BJ (cell line): ENCODE measurements at places on chromosomes 1 and 21.

GRCh38 chr1:167168424-167168823 is 52.3 kb upstream of the POU2F1 start:
- DNase-seq: no peak

GRCh38 chr21:34511787-34512455 is at the start of gene KCNE1:
Gene KCNE1, minus strand, starts transcription at chr21:34512210. Its CDS starts 62,576 bp downstream, at chr21:34449634.
- no peak for DNase-seq

DNA sequence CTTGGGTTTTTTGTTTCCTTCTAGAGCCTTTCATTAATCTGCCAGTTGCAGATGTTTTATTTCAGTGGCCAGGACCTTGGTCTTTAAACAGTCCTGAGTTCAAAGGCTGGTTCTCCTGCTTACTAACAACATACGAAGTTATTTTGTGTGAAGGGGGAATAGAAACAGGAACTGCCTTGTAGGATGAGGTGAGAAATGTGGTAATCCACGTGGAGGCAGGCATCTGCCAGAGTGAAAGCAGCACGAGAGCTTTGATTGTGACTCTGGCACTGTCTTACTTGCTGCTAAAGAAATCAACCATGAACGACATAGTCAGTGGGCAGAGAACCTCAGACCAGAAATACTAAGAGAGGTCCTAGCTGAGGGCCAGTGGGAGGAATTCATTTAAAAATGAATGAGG is 30.4 kb downstream of the TMEM63A start:
- DNase-seq: no peak

- DNase-seq: no peak
Measured at GRCh38 chr1:226666692-226667091, 72.4 kb downstream of the ITPKB start.

DNA sequence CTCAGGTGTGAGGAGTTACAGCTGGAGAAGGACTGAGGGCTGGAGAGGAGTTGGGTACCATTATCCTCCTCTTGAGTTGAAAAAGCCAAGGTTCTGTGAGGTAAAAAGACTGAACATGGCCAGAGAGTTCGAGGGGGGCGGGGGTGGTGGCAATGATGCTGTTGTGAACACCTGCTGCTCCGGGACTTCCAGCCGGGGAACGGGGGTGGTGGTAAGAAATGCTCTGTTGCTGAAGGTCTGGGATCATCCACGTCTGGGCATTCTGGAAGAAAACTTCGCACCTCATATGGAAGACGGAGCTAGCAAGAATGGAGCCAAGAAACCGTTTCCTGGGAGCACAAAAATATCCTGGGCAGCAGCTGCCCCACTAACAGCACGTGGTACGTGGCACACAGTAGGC is 20.1 kb upstream of the ALPL start:
- DNase-seq: no peak

GRCh38 chr1:225733254-225733653 is 44.4 kb upstream of the SRP9 start:
- no peak for DNase-seq

DNA sequence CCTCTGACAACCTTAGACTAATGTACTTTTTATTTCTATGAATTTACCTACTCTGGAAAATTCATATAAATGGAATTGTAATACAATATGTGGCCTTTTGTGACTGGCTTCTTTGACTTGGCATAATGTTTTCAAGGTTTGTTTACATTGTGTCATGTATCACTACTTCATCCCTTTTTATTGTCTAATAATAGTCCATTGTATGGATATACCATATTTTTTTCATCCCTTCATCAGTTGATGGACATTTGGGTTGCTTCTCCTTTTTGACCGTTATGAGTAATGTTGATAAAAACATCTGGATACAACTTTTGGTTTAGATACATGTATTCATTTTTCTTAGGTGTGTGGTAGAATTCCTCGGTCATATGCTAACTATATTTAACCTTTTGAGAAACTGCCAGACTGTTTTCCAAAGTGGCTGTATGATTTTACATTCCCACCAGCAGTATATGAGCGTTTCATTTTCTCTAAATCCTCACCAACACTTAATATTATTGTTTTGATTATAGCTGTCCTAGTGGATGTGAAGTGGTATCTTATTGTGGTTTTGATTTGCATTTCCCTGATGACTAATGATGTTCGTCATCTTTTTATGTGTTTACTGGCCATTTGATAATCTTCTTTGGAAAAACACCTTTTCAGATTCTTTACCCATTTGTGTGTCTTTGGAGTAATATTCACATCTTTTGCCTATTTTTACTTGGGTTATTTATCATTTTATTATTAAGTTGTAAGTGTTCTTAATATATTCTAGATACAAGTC is 3.5 kb downstream of the RO60 start:
- DNase-seq: no peak

- DNase-seq: peak; percentile 39
Measured at GRCh38 chr1:171817511-171818265, 23.6 kb upstream of the DNM3 start.

DNA sequence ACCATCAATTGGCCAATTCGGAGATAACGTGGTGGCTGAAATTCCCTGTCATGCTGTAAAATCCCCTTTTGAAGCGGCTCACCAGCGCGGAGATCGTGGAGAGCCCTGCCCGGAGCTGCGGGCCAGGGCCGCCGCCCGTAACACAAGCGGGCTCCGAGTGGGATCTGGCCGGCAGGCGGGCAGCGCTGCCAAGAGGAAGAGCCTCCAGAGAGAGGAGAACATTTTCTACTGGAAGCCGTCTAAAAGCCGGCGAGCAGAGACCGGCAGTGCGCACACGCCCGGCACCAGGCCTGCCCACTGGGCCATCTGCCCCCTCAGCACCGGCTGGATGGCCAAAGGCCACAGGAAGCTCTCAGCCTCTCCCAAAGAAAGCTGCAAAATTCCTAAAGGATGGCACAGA is 15.5 kb downstream of the SSBP3 start:
- no peak for DNase-seq

DNA sequence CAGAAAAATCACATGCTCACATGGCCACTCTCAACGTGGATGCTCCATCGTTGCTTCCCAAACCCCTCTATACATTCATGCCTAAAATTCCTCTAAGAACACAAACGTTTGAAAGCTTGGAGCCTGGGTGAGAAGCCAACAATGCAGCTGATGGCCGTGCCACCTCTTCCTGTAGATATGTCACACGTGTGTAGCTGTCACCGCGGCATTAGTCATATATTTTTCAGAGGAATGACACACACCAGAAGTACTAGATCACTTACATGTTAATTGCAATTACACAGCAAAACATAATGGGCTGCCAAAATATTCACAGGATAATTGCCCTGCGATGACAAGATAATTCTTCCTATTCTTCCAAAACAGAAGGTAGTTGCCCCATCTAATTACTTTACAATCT is 112.7 kb upstream of the BACE2 start:
- no peak for DNase-seq

GRCh38 chr1:8674912-8675311 is 142.5 kb downstream of the RERE start:
- DNase-seq: no peak

- DNase-seq: no peak
Measured at GRCh38 chr1:190429932-190430331, 47.7 kb downstream of the BRINP3 start.

DNA sequence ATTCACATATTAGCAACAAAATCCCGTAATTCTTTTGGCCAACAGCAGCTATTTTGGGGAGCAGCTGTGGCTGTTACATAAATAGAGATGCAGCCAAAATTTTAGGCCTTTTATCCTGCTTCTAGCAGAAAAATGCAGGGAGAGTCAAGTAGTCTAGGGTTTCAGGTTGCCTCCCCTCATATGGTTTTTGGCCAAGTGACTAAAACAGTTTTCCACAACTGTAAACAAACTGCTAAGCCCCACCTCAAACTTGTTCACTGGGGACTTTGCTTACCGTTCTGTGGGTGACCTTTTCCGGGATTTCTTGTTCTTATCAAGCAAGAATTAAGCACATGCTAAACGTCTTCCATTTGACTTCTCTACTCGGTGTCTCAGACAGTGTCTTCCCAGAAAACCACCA is 133.4 kb downstream of the EDEM3 start:
- DNase-seq: peak; percentile 27

DNA sequence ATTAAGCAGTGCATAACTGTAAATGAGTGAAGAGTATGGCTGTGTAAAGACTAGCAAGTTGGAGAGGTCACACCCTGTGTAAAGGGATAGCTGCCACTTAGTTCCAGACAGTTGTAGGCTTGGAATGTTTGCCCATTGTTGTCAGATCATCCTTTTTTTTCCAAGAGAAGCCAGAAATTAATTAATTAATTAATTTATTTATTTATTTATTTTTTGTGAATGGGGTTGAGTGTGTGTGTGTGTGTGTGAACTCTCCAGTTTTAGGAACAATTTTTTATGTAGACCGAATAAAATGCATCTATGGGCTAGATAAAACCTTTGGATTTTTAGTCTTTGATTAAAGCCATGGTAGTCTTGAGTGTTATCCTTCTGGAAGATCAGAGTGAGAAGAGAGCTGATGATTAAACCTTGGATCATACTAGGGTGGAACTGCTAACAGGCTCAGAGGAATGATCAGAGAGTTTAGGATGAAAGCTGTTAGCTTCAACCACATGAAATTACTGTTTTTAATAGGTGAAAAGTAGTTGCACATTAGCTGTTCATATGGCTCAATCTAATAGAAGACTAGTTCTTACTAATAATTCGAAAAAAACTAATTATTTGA is 58.4 kb downstream of the OSBPL9 start:
- no peak for DNase-seq

- DNase-seq: no peak
Measured at GRCh38 chr1:150550222-150551050, 1.2 kb downstream of the ADAMTSL4 start.

GRCh38 chr1:12078575-12078937 is 15.5 kb downstream of the TNFRSF8 start:
- DNase-seq: no peak

DNA sequence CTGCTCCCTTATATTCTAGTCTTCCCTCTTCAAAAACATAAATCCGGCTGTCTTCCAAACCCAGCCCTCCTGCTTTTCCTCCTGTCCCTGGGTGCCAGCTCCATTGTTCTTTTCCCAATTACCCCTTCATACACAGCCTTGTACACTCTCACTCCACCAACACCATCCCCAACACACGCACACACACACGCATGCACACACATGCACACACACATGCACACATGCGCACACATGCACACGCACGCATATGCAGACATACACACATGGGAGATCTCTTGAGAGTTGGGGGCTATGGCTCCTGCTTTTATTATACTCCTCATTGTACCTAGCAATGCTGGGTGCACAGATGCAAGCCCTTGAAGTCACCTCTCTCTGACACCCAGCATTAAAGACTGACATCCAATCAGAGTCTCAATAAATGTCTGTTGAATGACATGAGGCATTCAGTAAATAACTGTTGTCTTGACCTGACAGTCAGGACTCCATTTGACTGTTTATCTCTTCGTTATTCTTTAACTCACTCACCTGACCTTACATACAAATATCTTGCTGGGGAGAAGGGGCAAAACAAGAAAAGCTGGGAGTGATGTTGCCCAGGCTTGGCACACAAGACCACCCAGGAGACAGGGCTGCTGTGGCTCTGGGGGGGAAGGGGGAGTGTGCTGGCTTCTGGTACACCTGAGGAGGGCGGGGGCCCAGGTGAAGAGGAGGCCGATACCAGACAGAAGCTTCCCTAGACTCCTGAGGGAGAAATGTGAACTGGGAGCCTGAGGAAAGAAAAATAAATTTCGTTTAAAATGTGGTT is 16.0 kb downstream of the ABCA4 start:
- no peak for DNase-seq

- no peak for DNase-seq
Measured at GRCh38 chr1:63322944-63323864, 837 bp downstream of the FOXD3 start.

GRCh38 chr1:85940656-85941306 is 215.8 kb downstream of the COL24A1 start:
- DNase-seq: peak; percentile 84

- no peak for DNase-seq
Measured at GRCh38 chr1:164689672-164690511, 130.9 kb downstream of the PBX1 start.

DNA sequence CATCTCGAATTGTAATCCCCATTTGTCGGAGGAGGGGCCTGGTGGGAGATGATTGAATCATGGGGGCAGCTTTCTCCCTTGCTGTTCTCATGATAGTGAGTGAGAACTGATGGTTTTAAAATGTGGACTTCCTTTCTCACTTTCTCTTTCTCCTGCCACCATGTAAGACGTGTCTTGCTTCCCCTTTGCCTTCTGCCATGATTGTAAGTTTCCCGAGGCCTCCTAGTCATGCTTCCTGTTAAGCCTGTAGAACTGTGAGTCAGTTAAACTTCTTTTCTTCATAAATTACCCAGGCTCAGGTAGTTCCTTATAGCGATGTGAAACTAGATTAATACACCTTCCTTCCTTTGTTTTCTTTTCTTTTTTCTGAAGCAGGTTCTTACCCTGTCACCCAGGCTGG is 13.9 kb downstream of the DNAJC6 start:
- no peak for DNase-seq

DNA sequence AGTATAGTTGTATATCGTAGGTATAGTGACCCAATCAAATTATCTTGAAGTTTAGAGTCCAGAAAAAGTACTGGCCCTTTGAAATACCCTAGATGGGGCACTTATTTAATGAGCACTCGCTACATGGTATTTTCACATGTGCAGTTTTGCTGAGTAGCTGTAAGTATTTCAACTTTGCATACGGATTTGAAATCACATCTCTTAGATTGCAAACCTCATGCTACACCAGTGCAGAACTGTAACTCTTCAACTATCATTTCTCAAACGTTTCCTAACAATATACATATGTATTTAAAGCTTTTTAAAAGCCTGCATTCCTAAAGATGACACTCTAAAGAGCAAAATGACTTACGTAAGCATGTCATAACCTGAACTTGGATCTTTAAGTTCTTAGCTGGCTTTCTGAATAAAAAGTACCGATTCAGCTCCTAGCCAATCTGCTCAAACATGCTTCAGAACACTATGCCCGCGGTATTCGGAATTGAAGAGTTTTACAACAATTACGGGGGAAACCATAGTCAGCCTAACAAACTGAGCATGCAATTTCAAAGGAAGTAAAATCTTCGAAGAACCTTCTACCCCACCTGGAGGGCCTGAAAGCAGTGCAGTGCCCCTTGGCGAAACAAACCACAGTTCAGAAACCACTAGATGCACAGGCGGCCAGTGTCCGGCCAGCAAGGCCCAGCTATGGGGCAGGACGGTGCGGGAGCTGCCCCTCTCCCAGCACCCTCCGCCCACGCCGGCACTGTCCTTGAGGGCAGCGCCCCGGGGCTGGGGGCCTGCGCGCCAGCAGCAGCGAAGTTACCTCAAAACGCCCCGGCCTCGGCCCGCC is 863 bp downstream of the FH start:
- no peak for DNase-seq

- DNase-seq: no peak
Measured at GRCh38 chr1:15282810-15283474, 35.9 kb downstream of the FHAD1 start.
